ENCODE measurements at places on chromosomes 12 and 14. TPM values are rescaled to one million over a fixed set of nuclear protein-coding genes. Genes with fewer than 3 reads are reported as not detected.

ESPL1 gene
- total RNA-seq = 1.3 TPM

KNTC1 gene
- total RNA-seq = 24.8 TPM

TAS2R50 gene
- 2.7 TPM for total RNA-seq

AP1G2 gene
- 132 TPM for total RNA-seq

ADAMTS20 gene
- not detected for total RNA-seq

SERPINA12 gene
- total RNA-seq = not detected

RAB15 gene
- 4.3 TPM for total RNA-seq

C12orf76 gene
- total RNA-seq = 47.4 TPM

SCN8A gene
- 0.54 TPM for total RNA-seq

TAS2R46 gene
- total RNA-seq = 4.8 TPM

TAS2R9 gene
- under 0.01 TPM for total RNA-seq

GDF11 gene
- 17.5 TPM for total RNA-seq

CPNE6 gene
- total RNA-seq = not detected

NEUROD4 gene
- not detected for total RNA-seq

PRB2 gene
- total RNA-seq = not detected

FAM186B gene
- 0.27 TPM for total RNA-seq

CCDC184 gene
- total RNA-seq = 0.54 TPM

USP44 gene
- 0.54 TPM for total RNA-seq

PTPN21 gene
- total RNA-seq = under 0.01 TPM

GCN1 gene
- 71.6 TPM for total RNA-seq

KITLG gene
- total RNA-seq = under 0.01 TPM

TESPA1 gene
- 342 TPM for total RNA-seq

RTN1 gene
- total RNA-seq = 0.54 TPM

LRRC43 gene
- total RNA-seq = 1.1 TPM

GPRC5D gene
- total RNA-seq = not detected

FOXN4 gene
- total RNA-seq = under 0.01 TPM

SYCP3 gene
- total RNA-seq = 0.27 TPM

PRKAB1 gene
- 24.2 TPM for total RNA-seq

FOXM1 gene
- total RNA-seq = 4.0 TPM

KIF5A gene
- 1.3 TPM for total RNA-seq

GPR84 gene
- 0.81 TPM for total RNA-seq

FLVCR2 gene
- 1.6 TPM for total RNA-seq

KRT79 gene
- under 0.01 TPM for total RNA-seq

AQP2 gene
- under 0.01 TPM for total RNA-seq

SLC10A1 gene
- not detected for total RNA-seq

TEX52 gene
- total RNA-seq = under 0.01 TPM

ESR2 gene
- 2.2 TPM for total RNA-seq

LAG3 gene
- total RNA-seq = 12.1 TPM

CISTR gene
- total RNA-seq = not detected

PCED1B gene
- total RNA-seq = 0.54 TPM

PLA2G1B gene
- total RNA-seq = 1.3 TPM

RFX4 gene
- not detected for total RNA-seq

TRHDE gene
- total RNA-seq = under 0.01 TPM

CFAP251 gene
- total RNA-seq = 1.1 TPM

ALDH1L2 gene
- under 0.01 TPM for total RNA-seq

BATF gene
- total RNA-seq = 24.2 TPM

BMP4 gene
- 0.27 TPM for total RNA-seq

AGAP2 gene
- 82.9 TPM for total RNA-seq

PPP1R1A gene
- total RNA-seq = not detected

KRT74 gene
- not detected for total RNA-seq

AQP5 gene
- not detected for total RNA-seq

TDRD9 gene
- total RNA-seq = 1.6 TPM

PRPH gene
- total RNA-seq = under 0.01 TPM

IFI27 gene
- 1.6 TPM for total RNA-seq
